ENCODE measurements at places on chromosomes 2 and 18.

- no peak for ATAC-seq
Observed at GRCh38 chr2:21379140-21379539, 255.4 kb downstream of the TDRD15 start.

- ATAC-seq = no peak
Observed at GRCh38 chr18:5622905-5623304, 79.1 kb upstream of the EPB41L3 start.

DNA sequence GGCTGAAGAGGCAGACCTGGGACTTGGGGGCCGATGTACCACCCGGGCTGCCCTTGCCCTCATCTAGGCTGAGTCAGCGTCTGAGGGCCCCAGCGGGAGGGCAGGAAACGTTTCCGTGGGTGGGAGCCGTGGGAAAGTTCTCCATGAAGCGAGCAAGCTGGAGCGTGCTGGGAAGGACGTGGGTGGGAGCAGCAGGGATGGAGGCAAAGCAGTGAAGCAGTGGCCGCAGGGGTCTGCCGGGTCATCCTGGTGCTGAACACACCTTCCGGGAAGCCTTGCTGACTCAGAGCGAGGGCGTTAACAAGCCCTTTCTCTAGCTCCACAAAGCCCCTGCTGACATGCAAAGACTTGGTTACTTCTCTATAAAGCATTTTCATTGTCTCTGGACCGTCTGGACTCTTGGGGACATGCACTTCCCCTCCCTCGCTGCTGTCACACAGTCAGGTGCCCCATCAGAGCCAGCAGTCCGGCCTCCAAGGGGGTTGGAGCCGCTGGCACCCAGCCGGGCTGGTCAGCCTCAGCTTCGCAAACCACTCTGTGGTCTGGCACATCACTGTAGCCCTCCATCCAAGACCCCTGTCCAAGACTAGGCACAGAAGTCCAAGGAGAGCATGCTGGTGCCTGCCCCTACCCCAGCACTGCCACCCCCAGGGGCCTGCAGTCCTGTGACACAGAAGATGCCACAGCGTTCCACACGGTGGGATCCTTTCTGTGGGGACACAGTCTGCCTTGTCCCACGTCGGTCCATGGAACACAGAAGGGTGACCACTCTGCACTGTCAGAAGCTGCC is 115.1 kb upstream of the GPC1 start:
- no peak for ATAC-seq

- no peak for ATAC-seq
Observed at GRCh38 chr2:129619471-129619870, 360.0 kb upstream of the RAB6C start.

GRCh38 chr2:217033186-217033585 is 173.3 kb upstream of the TNP1 start:
- ATAC-seq = no peak

GRCh38 chr2:101948625-101949155 is 43.1 kb upstream of the IL1R2 start:
- ATAC-seq = no peak

DNA sequence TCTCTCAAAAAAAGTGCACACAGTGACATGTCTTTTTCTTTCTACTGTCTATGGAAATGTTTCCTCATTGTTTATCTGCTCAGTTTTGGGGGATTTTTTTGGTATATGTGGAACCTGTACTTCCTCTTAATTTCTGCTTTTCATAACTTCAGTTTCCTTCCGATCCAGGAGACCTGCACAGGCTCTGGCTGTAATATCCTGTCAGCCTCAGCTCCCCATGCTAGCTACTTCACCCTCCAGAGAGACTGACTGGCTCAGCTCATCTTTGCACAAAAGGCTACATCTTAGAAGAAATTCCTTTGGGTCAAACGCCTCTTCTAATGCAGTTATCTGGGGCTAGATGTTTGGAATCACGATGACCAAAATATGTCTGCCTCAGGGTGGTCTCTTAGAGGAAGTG is 378.4 kb downstream of the RND3 start:
- no peak for ATAC-seq

GRCh38 chr2:147558620-147559019 is 286.2 kb upstream of the ACVR2A start:
- ATAC-seq = no peak

DNA sequence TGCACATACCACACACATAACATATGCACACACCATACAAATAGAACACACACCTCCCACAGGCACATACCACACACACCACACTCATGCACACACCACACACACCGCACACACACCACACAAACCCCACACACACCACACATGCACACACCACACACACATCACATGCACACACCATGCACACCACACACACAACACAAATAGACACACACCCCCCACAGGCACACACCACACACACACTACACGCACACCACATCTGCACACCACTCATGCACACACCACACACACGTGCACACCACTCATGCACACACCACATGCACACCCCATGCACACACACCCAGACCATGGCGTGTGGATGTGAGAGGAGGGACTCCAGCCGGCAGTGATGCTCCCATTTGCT is 161.7 kb upstream of the TPO start:
- no peak for ATAC-seq

DNA sequence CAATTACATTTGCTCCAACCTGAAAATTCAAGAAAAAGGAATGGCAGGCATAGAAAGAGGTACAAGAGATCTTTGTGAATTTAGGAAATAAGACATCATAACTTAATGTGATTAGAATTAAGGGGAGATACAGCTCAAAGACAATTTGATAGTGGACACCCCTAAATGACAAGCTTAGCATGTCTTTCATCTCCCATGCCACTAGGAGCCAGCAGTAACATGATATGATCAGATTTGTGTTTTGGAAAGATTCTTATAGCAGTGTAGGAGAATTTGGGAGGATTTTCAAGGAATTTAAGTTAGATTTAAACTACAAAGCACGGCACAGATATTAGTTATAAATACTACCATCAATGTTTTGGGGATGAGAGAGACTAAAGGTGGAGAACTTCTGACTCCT is 340.8 kb downstream of the RDH14 start:
- no peak for ATAC-seq

DNA sequence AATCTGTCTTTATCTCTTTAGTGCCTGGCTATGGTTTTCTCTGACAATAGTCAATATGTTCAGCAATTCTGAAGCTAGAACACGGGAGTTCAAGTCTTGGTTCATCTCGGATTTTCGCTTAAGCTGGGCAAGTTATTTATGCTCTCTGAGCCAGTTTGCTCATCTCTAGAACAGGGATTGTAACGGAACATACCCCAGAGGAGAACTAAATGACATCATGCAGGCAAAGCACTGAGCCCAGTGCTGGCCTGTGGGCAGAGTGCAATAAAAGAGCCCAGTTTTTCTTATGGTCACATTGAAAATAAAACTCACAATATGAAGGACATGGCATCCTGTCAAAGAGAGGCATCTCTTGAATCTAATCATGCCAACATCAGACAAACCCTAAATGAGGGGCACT is 143.9 kb downstream of the ZBTB7C start:
- ATAC-seq = no peak

Data from gastroesophageal sphincter (tissue), 4 donors.